Activated T-cell treated with anti-CD3 and anti-CD28 coated beads, Interleukin-2, amount 50 U/mL, for 48 hours (primary cell): ENCODE measurements at places on chromosomes 2 and 18.

DNA sequence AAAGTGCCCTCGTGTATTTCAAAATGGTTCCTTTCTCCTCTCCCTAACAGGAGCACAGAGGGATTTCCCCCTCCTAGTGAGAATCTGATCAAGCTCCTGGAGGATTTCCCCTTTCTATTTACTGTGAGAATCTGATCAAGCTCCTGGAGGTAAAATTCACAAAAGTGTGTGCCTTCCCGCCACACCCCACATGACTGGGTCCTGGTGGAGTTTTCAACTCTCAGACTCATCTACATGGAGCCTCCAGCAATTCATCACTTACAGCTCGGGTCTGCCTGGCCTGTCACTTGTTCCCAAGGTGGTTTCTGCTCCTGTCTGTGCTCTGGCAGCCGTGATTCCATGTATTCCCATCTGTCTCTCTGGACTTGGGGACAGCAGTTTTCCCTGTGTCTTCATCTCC, 590.7 kb downstream of the FBXO15 start:
- DNase-seq, result no peak

DNA sequence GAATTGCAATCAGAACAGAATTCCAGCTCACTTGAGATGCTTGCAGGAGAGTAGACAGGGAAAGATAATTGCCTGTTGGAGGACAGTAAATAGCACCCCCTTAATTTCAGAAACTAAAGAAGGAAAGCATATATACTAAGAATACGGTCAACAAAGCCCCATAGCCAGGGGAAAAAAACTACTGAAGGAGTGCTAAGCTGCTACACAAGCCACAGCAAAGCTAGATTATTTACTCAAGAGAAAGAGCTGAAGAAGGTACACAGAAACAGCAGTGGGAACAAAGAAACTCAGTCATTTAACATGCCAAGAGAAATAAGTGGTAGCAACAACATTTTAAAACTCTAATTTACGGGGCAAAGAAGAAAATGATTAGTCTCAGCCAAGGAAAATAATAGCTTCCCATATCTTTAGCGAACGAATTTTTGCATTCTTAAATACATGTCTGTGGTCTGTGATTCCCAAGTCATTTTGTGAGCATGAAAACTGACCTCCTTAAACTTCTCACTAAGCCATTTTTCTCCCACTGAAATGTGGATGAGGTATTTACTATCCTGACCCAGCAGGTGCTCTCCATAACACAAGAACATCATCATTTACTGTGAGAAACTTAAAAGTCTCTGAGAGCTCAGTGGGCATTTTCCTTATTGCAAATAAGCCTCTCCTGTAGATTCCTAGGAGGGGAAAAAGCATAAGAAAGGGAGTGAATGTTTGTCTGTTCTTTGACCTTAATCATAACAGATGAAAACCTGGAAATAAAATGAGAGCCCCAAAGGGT, 196.0 kb downstream of the PAX3 start:
- no peak for DNase-seq

GRCh38 chr2:148300544-148300943, 279.7 kb downstream of the MBD5 start:
- DNase-seq, result no peak

DNA sequence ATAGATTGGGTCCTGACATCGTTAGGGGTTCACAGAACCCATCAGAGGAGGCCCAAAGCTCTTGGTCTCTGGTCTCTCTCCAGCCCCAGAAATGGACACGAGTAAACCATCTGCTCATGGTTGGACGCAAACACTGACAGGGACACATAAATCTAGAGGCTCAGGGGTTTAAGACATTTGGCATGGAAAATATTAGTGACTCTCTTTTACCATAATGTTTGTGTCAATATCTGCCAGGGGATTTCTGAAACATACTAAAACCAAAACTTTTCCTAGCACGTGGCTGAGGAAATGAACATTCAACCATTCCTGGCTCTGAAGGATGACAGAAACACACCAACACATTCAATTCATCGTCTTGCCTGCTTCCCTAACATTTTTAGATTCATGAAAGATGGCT, 226.2 kb downstream of the SP3 start:
- DNase-seq, result no peak

GRCh38 chr2:191001032-191001431, 12.9 kb downstream of the STAT1 start:
- no peak for DNase-seq

GRCh38 chr2:65901756-65902155, 469.4 kb upstream of the SPRED2 start:
- DNase-seq, result no peak

DNA sequence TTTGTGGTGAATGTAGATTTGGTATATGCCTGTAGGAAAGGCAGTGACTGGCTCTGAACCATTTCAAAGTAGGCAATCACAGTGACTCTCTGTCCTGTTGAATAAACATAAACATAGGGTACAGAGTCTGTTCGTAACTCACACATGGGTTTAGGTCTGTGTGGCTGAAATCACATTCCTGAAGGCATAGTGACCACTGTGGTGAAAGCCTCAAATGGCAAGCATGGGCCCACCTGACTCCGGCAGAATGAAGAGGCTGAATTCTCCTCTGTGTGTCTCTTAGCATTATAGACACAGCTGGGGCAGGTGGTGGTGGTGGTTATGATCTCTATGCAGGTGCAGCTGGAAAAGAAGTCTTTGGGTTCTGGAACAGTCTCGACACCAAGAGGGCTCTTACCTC, 61.2 kb downstream of the ITGA6 start:
- DNase-seq, result no peak

- no peak for DNase-seq
Observed at GRCh38 chr2:64683771-64684510, 30.2 kb upstream of the SERTAD2 start.

GRCh38 chr2:30287857-30288513, 56.7 kb downstream of the LBH start:
- no peak for DNase-seq

- DNase-seq, result no peak
Observed at GRCh38 chr2:97932975-97933662, 62.6 kb downstream of the TMEM131 start.

DNA sequence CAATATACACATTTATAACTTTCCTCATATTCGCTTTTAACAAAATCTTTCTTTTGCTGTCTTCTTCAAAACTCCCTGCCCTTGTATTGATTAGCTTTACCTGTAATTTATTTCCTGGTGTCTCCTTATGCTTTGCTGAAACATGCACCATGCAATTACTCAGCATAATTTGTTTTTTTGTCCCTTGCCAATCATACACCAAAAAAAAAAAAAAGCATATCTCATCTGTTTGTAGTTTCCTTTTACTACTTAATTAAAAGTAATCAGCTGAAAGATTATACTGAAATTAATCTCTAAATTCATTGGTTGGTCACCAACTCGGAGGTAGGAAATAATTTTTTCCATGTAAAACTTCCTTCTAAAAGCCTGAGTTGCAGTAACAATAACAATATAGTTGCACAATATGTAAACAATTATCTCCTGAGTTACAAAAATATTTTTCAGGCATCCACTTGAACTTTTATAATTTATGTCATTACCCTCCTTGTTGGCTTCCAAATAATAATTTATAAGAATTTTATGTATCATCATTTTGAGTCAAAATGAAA, 53.0 kb upstream of the ROCK1 start:
- no peak for DNase-seq

- DNase-seq, result no peak
Observed at GRCh38 chr2:181848261-181848886, 43.2 kb upstream of the ITPRID2 start.

DNA sequence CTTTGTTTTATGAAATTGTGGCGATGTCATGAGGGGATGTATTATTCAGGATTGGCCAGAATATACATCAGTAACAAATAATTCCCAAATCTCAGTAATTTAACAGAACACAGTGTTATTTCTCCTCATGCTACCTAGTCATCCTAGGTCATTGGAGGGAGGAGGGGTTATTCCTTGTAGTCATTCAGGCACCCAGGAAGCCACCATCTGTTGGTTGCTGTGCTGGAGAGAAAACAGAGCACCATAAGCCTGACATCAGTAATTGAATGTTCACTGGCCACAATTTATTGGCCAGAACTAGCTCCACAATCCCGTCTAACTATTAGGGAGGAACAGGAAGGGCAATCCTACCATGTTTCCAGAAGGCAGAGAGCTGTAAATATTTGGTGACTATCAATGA, 303.5 kb upstream of the CELF4 start:
- DNase-seq, result no peak

- DNase-seq, result no peak
Observed at GRCh38 chr2:239195318-239195871, 205.4 kb downstream of the HDAC4 start.

DNA sequence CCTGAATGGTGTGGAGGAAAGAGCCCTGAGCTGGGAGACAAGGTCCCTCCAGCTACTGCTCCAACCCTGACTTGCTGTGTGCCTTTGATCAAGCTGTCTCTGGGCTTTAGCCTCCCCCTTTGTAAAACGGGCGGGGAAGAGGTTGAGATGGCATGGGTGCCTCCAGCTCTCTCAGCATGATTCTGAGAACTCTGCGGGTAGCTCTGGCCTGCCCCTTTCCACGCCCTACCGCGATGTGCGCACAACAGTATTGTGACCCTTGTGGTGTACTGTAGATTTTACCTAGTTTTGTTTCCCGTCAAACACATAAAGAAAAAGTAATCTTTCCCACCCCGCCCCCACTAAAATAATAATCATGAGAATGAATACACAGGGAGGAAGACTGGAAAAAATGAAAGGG, 5.3 kb downstream of the CD8A start:
- DNase-seq, result peak; percentile 74

- DNase-seq, result no peak
Observed at GRCh38 chr2:187266147-187266546, 181.9 kb downstream of the CALCRL start.

GRCh38 chr2:30226144-30227032, 4.9 kb upstream of the LBH start:
- peak; percentile 73 for DNase-seq

- DNase-seq, result no peak
Observed at GRCh38 chr2:64631771-64632170, 21.9 kb downstream of the SERTAD2 start.

DNA sequence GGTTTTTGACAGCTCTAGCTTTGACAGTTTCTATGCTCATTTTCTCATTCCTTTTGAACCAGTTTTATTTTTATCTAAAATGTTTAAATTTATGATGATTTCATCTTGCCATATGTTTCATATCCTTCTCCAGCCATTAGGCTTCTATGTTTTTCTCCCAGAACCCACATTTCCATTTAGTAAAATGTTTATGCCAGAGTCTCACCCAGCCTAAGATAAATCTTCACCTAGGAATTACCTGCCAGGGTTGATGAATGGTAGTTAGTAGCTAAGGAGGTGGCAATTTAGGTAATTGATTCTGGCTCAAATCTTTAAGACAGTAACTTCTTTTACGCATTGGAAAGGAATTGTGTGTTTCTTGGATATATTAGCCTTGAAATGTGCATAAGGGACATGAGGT, 83.6 kb downstream of the PRKRA start:
- DNase-seq, result no peak

- DNase-seq, result no peak
Observed at GRCh38 chr2:134796373-134796772, 42.0 kb upstream of the ACMSD start.

- DNase-seq, result no peak
Observed at GRCh38 chr2:83901317-83901716, 557.8 kb downstream of the SUCLG1 start.

- DNase-seq, result no peak
Observed at GRCh38 chr2:19815746-19816145, 86.0 kb downstream of the TTC32 start.

- no peak for DNase-seq
Observed at GRCh38 chr2:178579006-178579405, 98.7 kb downstream of the PLEKHA3 start.

GRCh38 chr2:50491541-50492476, 540.1 kb downstream of the NRXN1 start:
- no peak for DNase-seq

DNA sequence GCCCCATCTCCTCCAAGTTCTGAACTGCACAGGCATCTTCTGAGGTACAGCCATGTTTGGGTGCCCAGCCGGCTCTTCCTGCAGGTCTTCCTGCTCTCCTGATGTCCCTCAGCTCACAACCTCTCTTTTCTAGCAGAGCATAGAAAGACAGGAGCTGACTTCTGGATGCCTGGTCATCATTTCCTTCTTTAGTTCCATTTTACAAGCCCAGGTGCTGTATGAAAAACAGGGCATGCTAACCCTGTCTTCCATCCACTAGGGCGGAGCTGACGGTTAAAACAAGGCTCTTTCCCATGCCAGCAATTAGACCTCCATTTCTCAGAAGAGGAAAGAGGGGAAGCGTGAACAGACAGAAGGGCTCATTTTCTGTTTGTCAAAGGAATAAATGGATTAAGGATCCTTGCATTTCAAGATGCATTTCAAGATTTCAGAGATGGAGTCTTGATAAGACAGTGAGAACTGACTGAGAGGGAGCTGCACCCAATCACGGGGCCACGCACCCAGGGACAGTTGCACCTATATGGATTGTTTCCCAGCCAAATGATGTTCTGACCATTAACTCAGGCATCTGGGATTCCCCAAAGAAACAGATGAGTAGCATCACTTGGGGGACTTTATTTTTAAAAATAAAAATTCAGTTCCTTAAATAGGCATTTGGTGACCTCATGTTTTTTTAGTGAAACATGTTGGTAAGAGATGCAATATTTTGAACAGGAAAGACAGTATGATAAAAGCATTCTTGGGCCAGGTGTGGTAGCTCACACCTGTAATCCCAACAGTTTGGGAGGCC, 45.8 kb upstream of the EML6 start:
- no peak for DNase-seq

- DNase-seq, result no peak
Observed at GRCh38 chr2:85799215-85799956, 45.6 kb downstream of the ATOH8 start.

DNA sequence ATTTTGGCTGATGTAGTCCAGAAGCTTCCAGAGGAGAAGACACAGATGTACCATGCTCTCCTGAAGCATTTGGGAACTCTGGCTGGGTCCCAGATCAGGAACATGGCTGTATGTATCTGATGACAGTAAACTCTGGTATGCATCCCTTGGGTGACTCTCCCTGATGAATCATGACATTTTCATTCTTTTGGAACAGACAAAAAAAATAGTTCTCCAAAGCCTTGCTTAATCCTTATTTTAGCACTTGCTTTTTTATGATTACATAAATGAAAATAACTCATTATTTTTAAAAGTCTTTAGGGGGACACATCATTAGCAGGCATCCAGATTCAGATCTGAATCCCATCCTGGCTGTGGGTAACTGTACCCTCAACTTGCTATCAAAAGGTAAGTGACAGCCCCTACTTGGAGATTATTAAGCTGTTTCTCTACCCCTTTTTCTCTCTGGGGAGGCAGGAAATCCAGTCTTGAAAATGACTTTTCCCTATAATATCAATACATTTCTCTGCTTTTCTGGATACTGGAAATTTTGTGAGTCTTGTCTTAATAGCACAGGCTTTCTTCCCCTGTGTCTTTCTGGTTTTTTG, 23.3 kb downstream of the AOX1 start:
- no peak for DNase-seq
